ENCODE measurements at places on chromosomes 6 and 20. TPM values are rescaled to one million over a fixed set of nuclear protein-coding genes. Genes with fewer than 3 reads are reported as not detected.

Gene CLDN20
- polyA plus RNA-seq: 0.74 TPM

GRCh38 chr6:154932515-154933027 lies 62.5 kb upstream of the TIAM2 start:
- DNase-seq: no peak

- no peak for DNase-seq
Observed at GRCh38 chr6:140063021-140063399, 688.6 kb upstream of the CITED2 start.

Gene ULBP3
- polyA plus RNA-seq: 10.1 TPM

Measured in right renal cortex interstitium (tissue), 3 donors.